OCI-M1 (cell line): ENCODE measurements at places on chromosomes 13 and 19.
A peak's percentile ranks its signal among the peaks of the same experiment; 100 is the strongest.

DNA sequence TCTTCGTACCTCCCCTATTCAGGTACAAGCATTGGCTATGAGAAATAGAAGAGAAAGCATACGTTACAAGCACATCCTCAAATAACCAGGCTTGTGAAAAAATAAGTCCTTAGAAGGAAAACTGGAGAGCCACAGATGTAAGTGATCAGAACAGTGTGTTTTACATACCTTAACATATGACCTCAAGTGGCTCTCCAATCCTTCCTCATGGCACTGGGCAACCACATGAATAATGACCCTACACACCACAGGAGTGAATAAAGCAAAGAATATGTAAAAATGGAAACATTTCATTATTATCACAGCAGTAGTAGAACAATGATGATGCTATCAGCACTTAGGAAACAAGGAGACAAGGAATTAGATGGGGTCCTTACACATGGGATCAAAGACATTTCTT is 96.5 kb downstream of the DOCK9 start:
- no peak for DNase-seq

- DNase-seq: no peak
These were observed 550.4 kb upstream of the GPC6 start for GRCh38 chr13:92676246-92676645.

DNA sequence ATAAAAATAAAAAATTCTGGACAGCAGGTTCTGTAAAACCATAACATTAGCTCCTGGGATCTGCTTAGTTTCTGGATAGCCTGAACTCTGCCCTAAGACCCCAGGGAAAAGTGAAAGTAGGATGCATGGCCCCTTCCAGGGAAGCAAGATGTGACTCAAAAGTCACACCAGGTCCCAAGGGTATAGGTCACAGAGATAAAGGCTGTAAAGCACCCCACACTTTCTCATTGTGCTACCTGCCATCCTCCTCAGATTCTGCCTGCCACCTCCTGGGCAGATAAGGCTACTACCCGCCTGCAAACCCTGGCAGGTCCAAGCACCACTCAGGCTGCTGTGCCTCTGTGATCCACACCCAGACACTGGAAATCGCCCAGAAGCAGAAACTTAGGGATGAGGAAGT is 20.6 kb downstream of the FFAR2 start:
- DNase-seq: peak; percentile 70

GRCh38 chr13:29937841-29938240 is 87.4 kb upstream of the UBL3 start:
- DNase-seq: no peak

- no peak for DNase-seq
These were observed 45.9 kb upstream of the KCTD15 start for GRCh38 chr19:33750587-33751435.

DNA sequence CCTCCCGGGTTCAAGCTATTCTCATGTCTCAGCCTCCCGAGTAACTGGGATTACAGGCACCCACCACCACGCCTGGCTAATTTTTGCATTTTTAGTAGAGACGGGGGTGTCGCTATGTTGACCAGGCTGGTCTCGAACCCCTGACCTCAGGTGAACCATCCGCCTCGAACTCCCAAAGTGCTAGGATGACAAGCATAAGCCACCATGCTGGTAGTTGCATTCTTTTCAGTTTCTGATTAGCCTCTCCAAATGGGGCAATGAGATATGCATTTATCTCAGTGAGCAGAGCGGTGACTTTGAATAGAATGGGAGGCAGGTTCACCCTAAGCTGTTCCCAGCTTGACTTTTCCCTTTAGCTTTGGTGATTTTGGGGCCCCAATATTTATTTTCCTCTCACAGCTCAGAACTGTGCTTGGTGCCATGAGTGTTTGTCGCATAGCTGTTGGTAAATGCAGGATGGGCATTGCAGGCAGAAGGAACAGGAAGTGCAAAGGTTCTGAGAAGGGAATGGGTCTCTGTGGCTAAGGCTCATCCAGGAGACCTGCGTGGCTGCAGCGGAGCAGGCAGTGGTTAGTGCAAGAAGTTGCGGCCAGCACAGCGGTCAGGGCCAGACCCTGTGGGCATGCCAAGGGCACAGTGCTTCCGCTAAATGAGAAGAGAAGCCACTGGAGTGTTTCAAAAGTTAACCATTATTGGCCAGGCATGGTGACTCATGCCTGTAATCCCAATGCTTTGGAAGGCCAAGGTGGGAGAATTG is 20.7 kb downstream of the LYPD3 start:
- DNase-seq: no peak

DNA sequence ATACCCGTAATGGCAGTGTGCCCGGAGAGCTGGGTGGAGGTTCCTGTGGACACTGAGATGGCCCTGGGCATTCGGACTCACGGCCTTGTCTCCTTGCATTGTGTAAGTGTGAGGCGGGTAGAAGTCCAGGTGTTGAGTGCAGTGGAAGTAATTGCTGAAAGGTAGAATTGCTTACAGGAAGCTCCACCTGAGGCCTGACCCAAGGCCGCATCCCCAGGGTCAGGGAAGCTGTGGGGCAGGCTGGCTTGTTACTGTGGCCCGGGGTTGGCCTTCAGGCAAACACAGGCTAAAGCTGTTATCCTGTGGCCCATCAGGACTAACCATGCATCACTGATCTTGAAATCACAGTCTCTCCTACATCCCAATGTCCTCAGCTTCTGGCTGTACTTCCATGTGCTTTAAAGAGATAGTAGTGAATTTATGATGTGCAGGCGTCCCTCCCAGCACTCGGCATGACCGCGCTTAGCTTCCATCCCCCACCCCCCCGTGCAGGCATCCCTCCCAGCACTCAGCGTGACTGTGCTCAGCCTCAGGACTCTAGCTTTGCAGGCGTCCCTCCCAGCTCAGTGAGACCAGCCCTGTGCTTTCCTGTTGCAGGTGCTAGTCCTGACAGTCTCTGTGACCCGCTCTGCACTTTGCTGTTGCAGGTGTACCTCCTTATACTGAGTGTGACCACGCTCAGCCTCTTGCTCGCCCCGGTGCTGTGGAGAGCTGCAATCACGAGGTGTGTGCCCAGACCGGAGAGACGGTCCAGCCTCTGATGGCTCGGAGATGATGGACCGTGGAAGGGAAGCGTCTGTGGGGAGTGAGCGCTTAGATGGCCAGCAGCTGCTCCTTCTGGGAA is 35.6 kb upstream of the TFDP1 start:
- DNase-seq: no peak

DNA sequence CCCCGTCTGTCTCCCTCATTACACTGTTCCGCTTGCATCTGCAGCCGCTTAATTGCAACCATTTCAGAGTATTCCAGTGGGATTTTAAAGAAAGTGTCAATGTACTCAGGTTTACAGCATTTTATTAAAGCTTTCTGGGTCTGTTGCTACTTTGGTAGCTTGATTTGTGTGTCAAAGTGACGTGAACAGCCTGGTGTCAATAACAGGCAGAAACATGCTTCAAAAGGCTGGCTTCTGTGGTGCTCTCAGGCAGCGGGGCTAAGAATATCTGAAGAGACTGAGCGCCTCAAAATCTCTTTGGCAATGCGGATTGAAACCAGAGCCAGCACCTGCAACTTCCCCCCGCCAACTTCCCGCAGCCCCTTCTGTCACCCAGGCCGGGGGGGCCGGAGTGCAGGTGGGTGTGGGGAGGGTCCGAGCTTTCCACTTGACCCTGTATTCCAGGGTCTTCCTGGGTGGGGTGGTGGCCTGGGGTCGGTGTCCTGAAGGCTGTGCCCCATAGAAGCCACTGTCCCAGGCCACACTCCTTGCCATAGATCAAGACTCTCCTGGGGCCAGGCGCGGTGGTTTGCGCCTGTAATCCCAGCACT is 81.2 kb downstream of the KDM4B start:
- no peak for DNase-seq

DNA sequence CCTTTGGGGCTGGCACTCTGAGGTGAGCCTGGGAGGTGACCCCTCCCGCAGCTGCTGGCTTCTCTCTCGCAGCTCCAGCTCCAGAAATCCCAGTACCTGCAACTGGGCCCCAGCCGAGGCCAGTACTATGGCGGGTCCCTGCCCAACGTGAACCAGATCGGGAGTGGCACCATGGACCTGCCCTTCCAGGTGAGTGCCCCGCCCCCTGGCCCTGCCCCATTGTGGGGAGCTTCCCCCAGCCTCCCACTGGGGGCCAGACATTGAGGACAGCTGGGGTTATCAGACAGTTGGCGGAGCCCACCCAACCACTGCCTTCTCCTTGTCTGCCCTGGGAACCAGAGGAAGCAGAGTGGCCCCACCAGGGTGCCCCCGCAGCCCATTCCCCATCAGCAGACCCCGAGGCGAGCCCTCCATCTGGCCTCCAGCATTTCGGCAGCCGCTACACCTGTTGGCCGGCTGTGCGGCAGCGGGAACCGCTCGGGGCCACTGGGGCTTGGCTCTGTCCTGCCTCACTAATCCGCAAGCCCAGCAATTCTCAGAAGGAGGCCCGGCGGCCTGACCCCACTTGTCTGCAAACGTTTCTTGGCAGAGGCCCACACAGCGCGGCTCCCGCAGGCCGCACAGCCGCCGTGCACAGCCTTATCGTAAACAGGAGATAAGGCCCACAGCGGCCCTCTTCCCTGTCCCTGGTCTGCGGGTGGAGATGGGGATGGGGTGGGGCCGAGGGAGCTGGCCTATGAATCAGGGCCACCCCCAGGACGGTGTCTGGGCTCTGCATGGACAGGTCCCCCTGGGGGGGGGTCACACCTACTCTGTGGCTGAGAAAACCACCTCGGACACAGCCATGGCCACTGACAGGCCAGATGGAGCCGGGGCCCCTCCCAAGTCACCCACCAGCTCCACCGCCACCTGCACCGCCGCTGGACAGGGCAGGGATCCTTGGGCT is 48.0 kb downstream of the COMP start:
- peak; percentile 93 for DNase-seq

DNA sequence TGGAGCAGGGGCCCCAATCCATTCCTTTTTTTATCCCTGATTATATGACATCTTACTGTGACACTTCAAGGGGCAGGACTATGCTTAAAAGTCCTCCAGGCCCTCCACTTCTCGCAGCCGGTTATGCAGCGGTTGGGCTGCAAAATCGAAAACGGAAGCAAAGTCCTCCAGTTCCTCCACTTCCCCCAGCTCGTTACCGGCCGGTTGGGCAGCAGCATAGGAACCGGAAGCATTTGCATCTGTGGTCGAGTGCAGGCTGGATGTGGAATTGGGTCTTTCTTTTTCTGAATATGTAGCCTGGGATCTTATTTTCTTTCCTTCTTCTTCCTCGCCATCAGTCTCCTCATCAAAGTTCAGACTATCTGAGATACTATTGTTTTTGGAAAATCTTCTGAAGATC is 46.1 kb downstream of the OXGR1 start:
- no peak for DNase-seq

DNA sequence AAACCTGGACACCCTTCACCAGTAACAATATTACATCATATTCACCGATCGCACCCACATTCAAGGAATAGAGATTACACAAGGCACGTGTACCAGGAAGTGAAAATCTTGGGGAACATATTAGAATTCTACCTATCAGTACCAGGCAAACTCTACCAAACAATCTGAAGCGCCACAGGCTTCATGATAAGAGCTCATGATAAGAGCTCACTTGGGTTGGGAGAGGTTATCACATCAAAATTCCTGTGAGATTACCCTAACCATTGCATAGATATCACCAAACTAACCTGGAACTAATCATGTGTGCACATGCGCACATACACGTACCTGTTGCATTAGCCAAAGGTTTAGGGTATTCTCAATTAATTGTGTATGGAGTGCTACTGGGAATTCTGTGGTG is 1861.3 kb downstream of the PCDH9 start:
- DNase-seq: no peak

DNA sequence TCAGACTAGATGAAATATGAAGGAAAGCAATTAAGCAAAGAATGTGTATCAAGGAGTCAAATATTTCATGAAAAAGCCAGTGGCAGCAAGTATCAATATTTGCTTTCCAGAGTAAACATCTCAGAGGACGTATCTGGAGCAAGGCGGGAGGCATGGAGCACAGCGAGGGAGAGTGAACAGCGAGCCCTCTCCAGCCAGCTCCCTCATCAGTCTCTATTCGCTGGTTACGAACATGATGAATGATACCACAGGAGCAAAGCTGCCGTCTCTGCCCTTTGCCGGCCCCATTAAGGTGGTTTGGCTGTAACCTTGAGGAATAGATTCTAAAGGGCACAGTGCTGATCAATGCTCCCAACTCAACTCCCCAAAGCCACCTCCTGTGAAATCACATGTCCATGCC is 95.8 kb downstream of the CCNA1 start:
- DNase-seq: no peak

- DNase-seq: no peak
These were observed 60.3 kb upstream of the ZNF536 start for GRCh38 chr19:30311911-30312310.

DNA sequence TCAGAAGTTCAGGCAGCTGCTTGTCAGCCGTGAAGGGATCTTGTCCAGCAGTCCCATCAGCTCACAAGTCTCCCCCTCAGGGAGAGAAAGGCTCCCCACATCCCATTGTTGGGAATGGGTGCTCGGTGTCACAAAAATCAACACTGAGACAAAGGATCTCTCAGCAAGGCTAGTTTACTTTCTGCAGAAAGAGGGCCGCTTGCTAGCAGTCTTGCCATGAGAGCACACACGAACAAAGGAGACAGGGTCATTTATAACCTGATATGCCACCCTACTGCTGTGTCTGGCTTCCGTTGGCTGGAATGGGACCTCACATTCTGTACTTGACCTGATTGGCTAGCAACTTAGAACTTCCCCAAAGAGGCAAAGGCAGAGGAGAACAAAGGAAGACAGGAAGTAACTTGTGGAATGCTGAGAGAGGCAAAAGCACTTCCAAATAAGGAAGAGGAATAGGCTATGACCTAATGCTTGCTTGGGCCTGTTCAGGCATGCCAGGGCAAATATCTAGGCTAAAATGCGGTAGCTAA is 8.7 kb upstream of the IGFL3 start:
- peak; percentile 40 for DNase-seq

DNA sequence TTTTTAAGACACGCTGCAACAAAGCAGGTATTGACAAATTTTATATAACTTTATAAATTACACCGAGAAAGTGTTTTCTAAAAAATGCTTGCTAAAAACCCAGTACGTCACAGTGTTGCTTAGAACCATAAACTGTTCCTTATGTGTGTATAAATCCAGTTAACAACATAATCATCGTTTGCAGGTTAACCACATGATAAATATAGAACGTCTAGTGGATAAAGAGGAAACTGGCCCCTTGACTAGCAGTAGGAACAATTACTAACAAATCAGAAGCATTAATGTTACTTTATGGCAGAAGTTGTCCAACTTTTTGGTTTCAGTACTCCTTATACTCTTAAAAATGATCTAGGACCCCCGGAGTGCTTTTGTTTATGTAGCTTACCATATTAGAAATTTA is 1.2 kb downstream of the BRCA2 start:
- DNase-seq: peak; percentile 37

DNA sequence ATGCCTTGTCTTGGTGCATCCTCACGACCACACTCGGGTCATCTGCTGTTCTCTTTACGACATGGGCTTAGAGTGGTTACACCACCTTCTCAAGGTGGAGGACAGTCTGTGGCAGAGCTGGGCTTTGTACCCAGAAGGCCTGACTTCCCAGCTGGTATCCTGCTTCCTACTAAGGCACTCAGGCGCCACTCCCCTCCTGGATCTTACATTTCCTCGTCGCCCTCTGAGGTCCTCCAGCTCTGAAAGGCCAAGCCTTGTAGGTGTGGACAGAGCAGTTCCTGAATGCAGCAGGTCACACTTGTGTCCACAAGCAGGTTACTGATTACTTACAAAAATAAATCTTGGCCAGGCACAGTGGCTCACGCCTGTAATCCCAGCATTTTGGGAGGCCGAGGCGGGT is 11.9 kb downstream of the SYCE2 start:
- no peak for DNase-seq
